ENCODE measurements at places on chromosomes 11 and 22.

DNA sequence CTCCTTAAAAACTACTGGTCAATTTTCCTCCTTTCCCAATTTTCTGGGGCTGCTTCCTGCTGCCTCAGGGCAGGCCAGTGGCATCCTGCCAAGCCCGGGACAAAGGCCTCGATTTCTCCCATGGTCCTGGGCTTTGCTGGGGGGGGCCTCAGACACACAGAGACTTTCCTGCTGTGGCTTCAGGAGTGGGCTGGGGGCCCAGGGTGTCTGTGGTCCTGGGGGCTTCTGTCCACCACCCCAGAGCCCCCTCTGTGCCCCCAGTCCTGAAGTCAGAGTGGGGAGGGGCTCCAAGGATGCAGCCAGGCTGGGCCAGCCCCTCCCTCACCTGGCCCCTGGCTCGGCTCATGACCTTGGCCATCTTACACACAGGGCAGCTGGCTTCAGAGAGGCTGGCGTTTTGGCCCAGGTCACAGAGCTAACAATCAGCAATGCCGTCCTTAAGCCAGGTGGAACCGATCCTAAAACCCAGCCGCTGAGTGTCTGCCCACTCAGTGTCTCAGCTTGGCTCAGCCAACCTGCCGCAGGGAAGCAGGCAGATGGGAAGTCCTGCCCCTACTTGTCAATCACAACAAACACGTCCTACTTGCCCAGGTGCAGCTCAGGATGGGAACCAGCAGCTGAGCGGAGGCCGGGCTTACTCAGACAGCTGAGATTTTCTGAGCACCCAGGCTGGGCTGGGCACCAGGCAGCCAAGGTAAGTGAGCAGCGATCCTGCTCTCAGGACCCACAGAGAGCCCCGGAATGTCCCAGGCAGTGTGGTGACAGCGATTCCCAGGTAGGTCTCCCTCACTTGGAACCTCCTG, 34.6 kb downstream of the OSBPL5 start:
- no peak for DNase-seq

DNA sequence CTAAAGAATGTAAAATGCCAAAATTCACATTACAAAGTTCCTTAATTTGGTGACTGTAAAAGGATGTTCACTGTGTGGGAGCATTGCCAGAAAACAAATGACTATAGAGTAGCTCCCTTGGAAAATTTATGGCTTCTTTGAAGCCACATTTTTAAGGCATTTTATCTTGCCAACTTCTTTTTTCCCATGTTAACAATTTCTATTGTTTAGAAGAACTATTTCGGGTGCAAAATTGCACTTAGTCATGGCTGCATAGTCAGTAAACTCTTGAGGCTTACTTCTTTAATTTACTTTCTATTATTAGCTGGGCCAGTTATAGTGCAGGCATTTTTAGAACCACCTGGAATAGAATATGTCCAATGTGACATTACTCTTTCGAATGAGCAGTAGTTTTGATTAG, 515.3 kb downstream of the JRKL start:
- DNase-seq: no peak

DNA sequence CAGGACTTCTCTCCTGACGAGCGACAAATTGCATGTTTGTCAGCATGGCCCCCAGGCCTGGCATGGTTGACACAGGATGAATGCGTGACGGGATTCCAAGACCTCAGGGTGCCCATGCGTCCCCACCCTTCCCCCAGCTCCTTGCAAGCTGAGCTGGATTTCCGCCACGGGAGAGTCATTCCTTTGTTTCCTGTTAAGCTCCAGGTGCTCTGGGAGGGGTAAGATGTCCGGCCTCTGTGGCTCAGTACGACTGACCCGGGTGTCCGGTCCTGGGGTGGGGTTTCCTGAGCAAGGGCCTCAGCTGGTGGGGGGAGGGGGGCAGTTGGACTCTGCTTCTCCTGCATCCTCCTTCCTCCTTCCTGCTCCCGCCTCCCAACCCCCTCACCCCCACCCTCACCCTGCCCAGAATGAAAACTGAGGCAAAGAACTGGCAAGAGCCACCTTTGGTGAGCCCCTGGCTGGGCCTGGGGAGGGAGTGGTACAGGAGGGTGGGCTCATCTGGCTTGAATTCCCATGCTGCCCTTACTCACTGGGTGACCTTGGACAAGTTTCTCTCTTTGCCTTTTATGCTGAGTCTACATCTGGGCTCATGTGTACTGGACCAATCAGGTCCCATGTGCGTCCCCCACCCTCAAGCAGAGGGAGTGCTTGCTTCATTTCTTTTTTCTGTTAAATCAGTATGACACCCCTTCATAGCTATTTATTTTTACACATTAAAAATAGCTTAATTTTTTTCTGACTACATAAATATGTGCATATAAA, 2.5 kb downstream of the CDC42EP2 start:
- DNase-seq: no peak

DNA sequence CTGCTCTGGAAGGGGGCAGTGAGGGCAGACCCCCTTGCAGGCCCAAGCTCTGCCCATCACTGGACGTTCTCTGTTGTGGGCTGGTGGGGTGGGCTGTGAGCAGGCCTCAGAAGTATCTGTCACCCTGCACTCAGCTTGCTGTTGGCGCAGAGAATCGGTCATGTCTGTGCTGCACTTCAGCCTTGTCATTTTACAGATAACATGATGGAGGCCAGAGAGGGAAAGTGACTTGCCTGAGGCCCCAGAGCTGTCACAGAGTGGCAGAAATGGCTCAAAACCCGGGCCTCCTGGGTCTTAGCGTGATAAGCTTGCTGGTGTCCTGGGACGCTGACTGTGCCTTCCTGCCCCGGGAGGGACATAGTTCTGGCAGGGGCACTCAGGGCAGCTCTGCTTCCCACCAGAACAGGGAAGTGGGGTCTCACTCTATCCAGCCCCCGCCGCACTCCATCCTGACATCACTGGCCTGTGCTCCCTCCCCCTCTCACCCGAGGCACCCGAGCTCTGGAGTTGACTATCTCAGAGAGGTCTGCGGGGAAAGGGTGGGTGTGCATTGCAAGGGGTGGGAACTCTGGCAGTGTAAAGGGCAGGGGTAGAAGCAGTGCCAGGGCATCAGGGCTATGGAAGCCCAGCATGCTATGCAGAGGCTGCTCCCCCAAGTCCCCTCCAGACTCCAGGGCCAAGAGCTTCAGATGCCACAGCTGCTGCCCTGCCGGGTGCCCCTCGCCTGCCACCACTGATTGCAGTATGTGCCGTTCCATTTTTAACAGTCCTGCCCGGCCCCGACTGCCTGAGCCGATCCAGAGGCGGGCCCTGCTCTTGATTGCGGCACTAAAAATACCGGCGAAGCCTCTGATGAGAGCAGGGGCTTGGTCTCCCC, 50.4 kb upstream of the NECTIN1 start:
- no peak for DNase-seq

DNA sequence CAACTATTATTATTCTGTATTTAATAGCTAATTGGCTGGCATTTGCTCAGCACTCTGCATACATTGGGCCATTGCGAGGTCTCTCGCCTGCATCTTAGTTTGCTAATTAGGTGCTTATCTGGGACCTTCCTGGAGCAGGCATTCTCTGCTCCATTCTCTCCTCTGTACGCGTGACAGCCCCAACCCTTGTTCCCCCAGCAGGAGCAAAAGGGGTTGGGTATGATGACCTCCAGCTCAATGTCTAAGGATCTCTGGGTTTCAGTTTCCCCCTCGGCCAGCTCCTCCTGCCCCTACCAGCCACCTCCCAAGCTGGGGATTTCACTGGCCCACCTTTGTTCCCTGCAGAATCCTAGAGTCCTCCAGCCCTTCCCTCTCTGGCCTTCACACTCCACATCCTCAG, 9.7 kb upstream of the LGALS2 start:
- no peak for DNase-seq

DNA sequence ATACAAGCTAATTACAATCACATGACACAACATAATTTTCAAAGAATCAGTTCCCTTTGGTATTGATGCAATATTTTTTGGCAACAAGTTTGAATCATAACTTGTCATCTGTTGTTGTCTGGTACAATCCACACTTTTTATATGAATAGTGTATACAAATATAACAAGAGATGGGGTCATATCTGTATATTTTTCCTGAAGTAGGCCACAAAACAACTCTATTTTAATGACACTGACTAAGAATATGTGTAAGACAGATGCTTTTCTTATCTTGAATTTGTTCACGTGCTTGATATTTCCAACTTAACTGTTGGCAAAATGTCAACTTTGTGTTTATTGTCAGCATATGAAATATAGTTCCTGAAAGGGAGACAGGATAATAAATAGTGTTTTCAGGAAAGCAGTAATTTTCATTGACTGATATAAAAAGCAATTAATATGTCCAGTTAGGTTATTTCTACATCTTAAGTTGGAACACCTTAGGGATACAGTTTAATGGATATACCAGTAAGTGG, 27.9 kb downstream of the NOX4 start:
- DNase-seq: no peak

DNA sequence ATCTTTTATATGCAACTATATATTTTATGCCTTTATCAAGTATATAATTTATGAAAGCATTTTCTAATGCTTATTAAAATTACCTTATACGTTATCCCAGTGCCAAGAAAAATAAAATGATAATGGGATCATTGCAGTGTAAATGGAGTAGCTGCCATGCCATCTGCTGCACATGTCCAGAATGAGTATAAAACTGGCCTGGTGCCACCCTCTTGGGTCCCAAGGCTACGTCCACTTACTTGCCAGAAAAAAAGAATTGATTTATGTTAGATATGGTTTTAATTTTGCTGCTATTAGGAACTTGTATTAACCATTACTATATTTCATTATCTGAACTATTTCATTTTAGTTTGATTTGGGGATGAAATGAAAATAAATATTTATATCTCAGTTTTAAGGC, 1127.1 kb upstream of the CNTN5 start:
- no peak for DNase-seq

- DNase-seq: no peak
These were observed 583 bp downstream of the P4HA3 start for GRCh38 chr11:74310857-74311256.

- DNase-seq: no peak
These were observed 6.4 kb downstream of the DGKZ start for GRCh38 chr11:46353698-46354097.

DNA sequence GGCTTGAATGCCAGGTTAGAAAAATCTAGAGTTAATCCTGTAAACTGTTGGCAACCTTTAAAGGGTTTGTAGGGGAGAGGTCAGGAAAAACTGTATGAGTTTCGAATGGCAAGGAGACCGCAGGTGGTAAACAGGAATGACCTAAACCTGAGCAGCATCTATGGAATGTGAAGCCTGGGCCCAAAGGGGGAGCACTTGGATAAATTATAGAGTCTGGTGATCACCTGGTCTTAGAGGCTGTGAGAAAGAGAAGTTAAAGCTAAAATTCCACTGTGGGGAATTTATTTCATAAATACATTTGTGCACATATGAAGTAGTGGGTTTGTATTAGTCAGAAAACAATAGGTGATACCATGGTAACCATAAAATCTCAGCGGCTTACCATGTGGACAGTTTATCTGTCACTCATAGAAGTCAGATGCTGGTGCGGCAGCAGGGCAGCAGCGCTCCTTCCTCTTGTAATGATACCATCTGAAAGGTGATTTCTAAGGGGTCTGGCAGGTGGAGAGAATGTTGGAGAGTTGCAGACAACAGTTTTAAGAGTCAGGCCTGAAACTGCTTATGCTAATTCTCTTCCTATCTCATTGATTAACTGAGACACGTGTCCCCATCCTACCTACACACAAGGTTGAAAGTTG, 1104.4 kb upstream of the CCDC90B start:
- no peak for DNase-seq

- DNase-seq: no peak
These were observed 243.5 kb downstream of the SBF2 start for GRCh38 chr11:10050561-10050960.

DNA sequence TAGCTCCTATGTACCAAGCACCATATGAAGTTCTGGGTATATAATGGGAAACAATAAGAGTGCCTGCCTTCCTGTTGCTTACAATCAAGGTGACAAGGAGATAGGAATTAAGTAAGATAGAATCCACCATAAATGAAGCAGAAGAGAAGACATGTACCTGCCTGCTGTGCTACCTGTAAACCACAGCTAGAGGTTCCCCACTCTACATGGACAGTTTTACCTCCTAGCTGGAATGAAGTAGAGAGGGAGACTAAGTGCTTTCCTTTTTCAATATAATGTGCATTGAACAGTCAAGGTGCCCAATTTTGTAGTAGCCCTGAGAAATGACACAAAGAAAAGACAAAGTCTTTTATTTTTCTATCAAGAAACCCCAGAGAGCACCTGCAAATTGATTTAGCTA, 984.6 kb downstream of the DLG2 start:
- no peak for DNase-seq

- DNase-seq: no peak
These were observed 19.6 kb downstream of the MYRF start for GRCh38 chr11:61771985-61772455.

DNA sequence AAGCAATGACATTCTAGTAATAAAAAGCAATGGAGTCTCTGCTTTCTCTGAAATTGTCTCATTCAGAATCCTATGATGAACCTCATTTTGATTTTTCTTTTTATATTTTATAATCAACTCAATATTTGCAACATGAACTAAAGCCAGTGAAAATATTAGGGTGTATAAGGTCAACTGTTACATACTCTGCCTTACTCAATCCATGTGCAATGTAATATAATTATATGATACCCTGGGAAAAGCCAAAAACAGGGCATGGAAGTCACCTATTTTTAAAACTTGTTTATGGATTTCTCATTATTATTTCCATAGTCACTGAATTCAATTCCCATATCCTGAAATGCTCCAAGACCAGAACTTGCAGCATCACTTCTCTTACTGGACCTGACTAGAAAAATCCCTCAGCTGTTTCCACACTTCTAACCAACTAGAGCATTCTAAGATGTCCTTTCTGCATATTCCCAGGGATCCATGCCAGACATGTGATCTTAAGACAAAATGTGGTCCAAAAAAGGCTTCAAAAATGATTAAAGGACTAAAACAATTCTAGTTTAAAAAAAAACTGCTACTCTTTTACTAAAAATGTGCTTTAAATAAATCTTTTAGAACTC, 97.3 kb downstream of the GUCY1A2 start:
- no peak for DNase-seq

DNA sequence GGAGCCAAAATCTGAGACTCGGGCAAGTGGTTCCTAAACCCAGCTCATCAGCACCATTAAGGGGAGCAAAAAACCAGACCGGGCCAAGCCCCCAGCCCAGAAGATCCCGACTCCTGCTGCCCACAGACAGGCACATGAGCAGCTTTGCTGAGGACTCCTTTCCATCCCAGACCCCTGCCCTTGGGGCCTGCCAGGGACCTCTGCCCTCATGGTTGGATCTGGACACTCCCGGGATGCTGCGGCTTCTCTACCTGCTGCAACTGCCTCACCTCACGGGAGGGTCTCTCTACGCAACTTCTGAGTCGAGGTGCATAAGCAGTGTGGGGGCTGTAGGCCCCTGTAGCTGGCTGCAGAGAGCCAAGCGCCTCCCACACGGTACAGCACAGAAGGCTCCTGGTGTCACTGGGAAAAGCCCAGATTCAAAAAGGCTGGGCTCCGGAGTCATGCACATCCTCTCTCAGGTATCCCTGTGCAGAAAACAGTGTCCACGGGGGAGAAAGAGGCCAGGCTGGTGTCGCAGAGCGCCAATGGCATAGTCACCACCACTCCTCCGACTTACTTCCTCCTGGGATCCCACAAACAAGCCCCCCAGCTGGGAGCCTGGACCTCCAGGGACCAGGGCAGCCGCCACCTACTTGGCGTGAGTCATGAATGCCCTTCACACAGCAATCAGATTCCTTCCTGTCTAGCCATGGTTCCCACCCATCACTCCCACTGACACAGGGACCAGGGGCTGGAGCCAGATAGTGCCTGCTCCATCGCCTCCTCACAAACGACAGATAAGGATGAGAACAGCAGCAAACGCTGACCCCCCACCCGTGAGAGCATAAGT, 122.1 kb downstream of the BCR start:
- no peak for DNase-seq

All from CD4-positive, alpha-beta T cell treated with Interleukin-2 at 100 ng/mL for 4 hours (primary cell).